ENCODE measurements at places on chromosomes 16 and 17.

GRCh38 chr16:52786091-52786490, 239.1 kb upstream of the TOX3 start:
- DNase-seq: no peak

DNA sequence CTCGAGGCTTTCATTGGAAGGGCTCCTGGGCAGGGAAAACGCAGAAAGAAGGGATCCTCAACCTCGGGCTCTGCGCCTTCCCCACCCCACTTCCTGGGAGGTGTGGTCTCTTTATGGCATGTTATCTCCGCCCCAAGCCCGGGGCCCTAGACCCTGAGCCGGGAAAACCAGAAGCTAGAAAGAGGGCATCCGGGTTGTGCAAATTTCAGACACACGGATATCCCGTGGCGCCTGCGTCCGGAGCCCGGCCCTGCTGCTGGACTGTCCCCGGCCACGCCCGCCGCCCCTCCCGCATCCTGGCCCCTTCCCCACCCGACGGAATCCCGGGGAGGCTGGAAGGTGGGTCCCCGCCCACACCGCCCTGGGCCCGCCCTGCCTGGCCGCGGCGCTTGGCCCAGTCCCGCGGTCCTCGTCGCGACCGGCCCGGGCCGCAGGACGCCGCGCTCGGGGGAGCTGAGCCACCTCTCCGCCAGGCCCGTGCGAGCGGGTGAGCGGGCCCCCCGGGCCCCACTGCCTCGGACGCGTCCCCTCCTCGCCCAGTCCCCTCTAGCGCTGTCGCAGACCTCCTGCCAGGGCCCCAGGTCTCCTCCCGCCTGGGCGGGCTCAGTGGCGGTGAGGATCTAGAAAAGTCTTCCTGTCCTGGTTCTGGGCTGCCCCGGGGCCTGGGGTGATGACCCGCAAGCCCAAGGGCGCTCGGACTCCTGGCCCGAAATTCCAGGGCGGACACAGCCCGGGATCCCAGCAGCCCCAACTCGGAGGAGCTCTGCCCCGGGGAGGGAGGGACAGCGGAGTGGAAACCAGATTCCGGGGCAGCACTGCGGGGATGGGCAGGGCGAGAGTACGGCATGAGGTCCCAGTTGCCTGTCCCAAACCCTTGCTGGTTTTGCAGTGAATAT, at the start of gene SLC16A5:
Gene SLC16A5 (plus strand): TSS at position 397 of the 896 bp plus-strand sequence. CDS start 5,683 bp downstream, outside the sequence.
- no peak for DNase-seq

- DNase-seq: no peak
Measured at GRCh38 chr17:8659758-8660410, 29.4 kb upstream of the MYH10 start.

DNA sequence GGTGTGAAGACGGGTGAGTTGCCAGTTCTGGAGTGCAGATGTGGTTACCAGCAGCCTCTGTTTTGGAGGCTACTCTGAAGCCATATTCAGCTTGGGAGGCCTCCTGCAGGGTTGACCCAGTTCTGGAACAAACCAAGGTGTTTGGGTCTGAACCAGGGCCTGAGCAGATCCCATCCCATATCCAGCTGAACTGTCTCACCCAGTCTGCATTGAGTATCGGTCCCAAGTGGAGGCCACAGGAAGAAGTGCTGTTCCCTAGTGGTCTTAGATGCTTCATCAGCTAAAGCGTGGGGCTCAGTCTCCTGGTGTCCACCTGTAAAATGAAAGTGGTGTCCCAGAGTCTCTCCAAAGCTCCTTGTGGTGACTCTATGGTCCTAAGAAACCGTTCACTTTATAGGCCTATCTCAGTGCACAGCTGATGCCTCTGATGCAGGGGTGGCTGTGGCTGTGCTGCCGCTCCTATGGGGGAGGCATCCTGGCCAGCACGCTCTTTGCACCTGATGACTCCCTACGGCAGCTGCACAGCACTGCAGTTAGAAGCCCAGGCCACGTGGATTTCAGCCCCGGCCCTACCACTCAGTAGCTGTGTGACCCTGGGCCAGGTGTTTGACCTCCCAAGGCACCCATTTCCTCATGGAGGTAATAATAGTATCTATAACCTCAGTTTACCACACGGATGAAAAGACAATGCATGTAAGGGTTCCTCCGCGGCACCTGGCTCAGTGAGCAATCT, 21.0 kb downstream of the CBX4 start:
- no peak for DNase-seq

- no peak for DNase-seq
Measured at GRCh38 chr17:72387487-72387886, 266.7 kb downstream of the SOX9 start.

DNA sequence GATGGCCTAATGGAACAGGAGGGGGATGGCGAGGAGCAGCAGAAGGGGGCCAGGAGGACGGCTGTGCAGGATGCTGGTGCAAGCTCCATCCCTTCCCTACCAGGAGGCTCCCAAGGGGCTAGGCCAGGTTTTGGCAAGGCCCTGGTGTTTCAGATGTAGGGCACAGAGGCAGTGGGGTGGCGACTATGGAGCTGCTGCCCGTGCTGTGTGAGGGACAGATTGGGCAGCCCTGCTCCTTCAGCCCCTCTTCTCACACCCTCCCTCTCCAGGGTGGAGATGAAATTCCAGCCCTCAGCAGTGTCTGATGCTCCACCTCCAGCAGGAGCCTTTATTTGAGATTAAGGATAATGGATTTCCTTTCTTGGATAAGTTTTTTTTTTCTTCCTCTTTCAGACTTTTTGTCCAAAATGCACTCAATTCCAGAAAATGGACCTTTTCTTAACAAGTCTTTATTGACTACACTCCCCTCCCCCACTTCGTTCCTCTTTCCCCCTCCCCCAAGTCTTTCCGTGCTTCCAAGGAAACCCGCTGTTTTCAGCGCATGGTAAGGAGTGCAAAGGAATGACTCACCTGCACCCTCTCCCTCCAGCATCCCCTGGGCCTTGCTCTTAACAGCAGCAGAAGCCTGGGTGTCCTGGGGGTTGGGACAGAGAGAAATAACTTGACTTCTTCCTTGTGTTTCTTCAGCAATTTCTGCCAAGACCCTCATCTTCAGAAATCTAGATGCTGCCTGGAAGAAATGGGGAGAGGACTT, 95.2 kb downstream of the CCDC182 start:
- DNase-seq: no peak

DNA sequence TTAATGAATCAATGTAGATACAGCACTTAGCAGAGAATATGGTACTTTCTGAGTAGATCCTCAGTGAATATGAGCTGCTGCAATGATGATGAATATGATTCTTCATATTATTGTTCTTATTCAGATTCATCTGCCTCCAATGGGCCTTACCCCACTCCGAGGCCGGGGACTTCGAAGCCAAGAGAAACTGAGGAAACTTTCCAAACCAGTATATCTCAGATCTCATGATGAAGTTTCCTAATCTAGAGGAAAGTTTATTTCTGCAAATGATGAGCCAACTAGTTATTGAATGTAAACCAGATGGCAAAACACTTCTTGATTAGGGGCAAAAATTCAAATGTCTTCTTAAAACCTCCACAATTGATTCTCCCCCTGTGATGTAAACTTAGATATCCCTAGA, 23.3 kb downstream of the LYRM1 start:
- no peak for DNase-seq

- no peak for DNase-seq
Measured at GRCh38 chr17:67769231-67769630, 51.5 kb downstream of the NOL11 start.

DNA sequence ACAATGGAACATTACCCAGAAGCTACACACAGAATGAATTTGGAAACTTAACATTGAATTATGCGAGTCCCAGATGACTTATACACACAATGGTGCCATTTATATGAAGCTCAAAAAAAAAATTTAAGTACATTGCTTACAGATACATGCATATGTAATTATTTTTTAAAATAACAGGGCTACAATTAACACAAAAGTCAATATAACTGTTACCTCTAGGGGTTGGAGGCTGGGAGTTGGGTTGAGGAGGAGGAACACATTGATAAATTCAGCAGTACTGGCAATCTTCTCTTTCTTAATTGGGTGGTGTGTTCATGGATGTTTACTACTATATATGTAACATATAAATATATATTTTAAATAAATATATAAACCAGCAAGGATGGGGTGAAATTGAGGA, 1.1 kb downstream of the ZNF23 start:
- DNase-seq: no peak

DNA sequence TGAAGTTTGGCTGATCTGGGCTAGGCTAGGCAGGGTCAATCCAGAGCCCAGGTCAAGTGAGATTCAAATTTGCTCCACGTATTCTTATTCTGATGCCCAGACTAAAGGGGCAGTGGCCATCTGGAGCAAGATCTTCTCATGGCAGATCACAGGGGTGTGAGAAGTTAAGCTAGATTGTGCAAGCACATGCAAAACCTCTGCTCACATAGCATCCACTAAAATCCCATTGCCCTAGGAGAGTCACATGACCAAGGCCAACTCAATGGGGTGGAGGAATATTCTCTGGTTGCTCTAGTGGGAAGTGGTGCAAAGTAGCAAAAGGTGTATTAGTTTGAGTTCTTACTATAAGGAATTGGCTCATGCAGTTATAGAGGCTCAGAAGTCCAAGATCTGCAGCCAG, 318.4 kb upstream of the ASIC2 start:
- no peak for DNase-seq

DNA sequence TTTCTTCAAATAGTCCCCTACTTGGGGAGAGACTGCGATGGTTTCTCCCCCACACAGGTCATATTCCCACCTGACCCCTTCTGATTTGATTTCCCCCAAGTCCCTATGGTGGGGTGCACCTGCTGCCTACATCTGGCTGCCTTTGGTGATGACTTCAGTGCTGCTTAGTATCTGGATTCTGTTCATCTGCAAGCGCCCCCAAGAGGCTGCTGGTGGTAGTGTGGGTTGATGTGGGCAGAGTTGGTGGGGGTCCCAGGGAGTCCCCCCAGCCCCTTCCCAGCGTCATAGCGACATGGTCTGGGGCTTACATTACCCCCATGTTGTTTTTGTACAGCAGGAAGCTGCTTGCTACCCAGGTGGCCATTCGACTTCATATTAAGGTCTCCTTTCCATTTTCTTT, 99.2 kb downstream of the NTN1 start:
- DNase-seq: no peak

DNA sequence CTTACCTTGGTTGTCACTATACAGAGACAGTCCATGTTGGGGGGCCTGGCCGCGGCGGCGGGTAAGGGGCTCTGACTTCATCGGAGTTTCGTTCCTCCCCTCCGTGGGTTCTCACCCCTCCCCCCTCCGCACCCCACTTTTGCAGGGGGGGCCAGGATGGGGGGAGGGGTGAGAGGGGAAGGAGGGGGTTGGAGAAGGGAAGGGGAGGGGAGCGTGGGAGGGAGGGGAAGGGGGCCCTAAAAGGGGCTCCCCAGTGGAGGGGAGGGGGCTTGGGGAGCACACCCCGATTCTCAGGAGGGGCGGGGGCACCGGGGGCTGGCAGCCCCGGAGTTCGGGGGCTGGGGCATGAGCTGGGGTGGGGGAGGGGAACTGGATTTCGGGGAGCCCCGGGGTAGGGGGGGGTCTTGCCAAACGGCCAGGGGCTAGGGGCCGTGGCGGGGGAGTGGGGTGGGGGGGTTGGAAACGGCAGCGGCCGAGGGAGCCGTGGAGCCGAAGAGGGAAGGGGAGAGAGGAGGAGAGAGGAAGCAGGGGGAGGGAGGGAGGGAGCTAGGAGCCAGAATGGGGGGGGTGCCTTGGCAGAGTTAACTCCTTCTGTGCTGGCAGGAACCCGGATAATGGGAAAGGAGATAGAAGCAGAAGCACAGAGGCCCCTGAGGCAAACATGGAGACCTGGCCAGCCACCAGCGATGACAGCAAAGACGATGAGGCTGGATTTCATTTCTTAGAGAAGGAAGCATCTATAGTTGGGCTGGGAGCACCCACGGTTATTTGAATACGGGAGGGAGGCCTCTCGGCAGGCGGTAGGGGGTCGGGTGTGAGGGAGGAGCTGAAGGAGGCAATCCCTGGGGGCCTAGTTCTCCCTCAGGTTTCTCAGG, 2.3 kb downstream of the DLG4 start:
- DNase-seq: no peak
